Esophagus mucosa (tissue), 1 donor: ENCODE measurements at places on chromosomes 3 and 15.

DNA sequence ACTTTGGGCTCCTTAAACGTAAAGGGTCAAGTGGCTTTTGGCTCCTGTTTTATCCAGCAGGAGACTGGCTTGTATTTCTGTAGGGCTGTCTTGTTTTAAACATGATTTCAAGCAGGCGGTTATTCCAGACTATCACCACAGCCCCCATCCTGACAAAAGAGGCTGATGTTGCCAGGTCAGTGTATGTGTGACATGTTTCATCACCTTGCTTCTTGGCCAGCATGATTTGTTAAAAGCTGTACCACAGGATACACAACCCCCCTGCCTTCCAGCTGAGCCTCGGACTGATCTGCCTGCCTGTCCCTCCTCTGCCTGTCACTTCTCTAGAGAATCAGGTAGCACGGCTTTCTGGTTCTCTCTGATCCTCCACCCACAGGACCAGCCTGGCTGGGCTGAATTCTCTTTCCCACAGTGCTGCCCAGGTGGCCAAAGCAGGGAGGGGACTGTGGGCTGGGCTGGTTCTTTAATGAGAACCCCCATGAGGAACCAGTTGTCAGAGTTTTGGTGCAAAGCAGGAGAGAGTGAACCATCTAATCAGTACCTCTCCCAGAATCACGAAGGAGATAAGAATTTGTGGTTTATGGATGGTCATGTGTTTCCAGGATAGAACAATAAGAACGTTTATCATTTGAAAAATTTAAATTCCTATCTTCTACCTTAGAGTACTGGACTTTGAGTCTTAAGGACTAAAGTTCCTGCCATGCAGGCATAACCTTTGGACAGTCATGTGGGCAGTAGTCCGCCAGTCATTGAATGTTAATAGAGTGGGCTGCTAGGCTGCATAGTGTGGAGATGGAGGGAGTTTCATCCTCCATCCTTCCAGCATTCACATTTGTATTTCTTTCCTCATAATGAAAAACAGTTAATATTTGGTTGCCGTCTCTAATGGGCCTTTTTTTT lies 8.8 kb downstream of the ABHD6 start:
- no peak for ATAC-seq

- ATAC-seq, result no peak
These were observed 465.9 kb upstream of the DPPA4 start for GRCh38 chr3:109803274-109803673.

DNA sequence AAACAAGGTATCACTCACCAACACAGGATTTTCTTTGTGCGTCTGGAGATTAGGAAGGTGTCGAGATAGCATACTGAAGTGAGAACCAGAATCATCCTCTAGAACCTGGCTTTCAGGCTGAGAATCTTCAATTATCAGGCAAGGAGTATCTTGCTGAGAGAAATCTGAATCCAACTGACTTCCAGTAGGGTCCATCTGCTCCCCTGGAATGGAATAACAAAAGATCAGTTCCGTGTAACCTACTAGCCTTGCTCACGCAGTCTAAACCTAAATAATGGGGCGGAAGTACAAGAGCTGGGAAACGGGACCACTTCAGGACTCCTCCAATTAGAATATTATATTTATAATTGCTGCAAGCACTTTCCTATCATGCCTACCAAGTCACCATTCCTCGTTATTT lies 690 bp downstream of the TP53BP1 start:
- ATAC-seq, result no peak

- ATAC-seq, result no peak
These were observed 19.7 kb downstream of the KCNAB1 start for GRCh38 chr3:156140001-156140595.

DNA sequence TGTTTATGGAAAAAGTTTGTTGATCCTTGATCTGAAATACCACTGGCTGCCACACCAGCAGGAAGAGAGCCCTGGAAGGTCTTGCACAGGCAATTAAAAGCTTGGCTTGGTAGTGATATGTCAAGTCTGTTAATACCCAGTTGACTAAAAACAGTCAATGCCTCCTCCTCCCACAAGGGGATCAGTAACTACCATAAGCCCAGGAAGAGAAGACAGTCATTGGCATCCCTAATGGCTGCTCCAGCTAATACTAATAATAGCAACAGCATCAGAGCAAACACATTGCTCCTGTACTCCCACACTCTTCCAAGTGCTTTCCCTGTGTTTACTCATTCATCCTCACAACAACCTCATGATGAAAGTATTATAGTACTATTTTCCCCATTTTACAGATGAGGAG lies 528.6 kb downstream of the TAFA4 start:
- ATAC-seq, result no peak

GRCh38 chr3:137647179-137647578 lies 116.9 kb upstream of the SOX14 start:
- ATAC-seq, result no peak

GRCh38 chr3:138172625-138173024 lies 2.1 kb downstream of the DBR1 start:
- no peak for ATAC-seq

- ATAC-seq, result no peak
These were observed 48.0 kb downstream of the ARHGAP31 start for GRCh38 chr3:119342176-119342575.

DNA sequence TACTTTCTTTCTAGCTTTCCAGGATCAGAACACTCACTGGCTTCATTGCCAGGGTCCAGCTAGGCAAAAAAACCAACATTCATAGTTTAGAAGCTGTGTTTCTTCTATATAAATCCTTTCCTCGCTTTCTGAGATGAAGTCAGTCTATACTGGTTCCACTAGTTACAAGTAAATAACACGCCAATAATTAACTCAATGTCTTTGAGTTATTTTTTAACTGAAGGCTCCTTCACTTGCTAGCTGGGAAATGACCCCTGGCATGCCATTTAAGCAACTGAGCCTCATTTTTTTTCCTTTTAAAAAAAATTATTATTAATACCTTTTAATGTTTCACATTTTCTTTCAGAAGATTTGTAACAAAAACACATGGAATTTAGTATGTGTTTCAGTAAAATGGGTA lies 2.1 kb upstream of the CCDC174 start:
- no peak for ATAC-seq

- no peak for ATAC-seq
These were observed 131.4 kb upstream of the UBE2E2 start for GRCh38 chr3:23071758-23072157.
